Stimulated activated CD8-positive, alpha-beta memory T cell treated with anti-CD3 and anti-CD28 coated beads, Interleukin-2, amount 100 ng/mL, for 48 hours (primary cell): ENCODE measurements at places on chromosomes 4 and X.

DNA sequence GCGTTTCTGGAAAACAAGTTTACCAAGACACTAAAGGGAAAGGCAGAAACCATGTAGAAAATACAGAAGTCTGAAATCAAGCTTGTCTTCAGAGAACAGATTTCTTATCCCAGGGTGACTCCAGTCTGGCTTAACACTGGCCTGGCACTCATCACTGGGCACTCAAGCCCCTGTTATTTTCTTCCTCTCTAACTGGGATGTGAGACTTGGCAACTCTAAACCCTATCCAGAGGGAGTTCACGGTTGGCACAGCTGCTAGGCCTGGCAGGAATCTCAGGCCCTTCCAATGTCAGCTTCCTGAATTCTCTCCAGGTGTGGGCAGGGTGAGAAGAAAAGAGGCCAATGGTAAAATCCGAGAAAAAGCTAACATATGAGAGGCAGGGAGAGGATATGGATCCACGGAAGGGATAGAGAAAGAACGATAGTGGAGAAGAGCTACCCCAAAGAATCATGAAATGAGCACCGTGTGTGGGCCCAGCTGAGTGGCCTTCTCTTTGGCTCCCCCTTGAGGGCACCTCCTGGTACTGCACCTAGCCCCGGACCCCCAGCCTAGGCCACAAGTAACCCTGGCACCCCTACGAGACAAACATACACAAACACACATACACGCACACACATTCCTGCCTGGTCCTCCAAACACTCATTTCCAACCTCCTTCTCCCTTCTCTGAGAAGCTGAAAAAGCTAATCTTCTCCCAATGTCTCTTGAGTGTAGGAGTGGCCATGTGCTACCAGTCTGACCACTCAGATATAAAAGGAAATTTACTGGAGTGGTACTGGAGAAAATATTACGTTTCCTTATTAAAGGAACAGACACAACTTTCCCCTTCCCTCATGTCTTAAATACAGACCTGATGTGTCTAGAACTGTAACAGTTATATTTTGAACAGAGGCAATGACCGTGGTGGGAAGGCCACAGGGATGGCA lies 16.6 kb upstream of the PTCHD1 start:
- no peak for DNase-seq

GRCh38 chrX:16175329-16176061 lies 8.2 kb downstream of the MAGEB17 start:
- no peak for DNase-seq

DNA sequence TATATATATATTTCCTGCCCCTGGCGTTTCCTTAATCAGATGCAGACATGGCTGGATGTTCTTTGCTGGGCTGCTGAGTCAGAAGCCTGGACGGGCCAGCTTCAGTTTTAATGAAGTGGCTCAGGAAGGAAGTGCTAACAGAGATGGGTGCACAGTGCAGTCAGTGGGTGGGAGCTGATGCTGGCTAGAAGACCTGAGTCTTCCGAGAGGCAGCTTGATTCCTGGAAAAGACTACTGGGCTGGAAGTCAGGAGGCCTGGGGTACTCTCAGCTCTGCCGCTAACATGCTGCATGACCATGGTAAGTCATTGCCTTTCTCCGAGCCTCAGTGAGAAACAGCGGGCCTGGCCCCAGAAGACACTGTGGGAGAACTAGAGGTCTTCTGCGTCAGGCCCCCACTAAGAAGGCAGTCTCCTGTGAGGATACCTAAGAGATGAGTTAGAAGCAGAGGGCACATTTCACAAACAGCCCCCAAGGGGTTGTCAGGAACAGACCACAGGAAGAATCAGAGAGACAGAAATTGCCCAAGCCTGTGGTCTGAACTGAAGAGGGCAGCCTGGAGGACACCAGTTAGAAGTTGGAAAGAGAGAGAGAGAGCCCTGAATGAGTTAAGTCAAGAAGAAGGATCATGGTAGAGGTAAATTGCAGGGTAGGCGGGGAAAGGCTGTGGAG lies 8.3 kb upstream of the CD40LG start:
- no peak for DNase-seq

- no peak for DNase-seq
These were observed 263.5 kb downstream of the PABPC4L start for GRCh38 chr4:133938061-133938460.

DNA sequence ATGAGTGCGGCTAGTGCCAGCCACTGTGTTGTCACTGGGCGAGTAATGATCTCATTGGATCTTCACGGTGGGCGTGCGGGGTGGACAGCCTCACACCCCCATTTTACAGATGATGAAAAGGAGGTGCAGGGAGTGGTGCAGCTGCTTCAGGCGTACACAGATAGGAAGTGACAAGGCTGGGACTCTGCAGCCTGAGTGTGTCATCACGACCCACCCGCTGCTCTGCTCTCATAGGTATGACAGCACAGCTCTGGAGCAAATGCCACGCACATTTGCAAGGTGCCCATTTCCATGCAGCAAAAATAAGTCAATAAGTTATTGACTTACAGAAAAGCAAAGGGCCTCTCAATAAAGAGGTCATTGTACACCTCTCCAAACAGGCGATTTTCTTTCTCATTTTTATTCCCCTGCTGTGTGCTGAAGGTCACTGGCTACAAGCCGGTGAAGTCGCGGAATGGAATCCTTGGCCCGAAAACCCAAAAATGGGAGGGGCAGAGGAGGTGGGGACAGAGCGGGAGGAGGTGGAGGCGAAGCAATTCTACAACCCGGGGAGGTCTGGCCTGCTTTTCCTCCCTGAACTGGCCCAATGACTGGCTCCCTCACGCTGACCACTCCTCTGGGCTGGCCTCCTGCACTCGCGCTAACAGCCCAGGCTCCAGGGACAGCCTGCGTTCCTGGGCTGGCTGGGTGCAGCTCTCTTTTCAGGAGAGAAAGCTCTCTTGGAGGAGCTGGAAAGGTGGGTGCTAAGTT lies at the start of gene SOD3:
Gene SOD3 (plus strand): TSS at position 658 of the 750 bp plus-strand sequence. CDS start 3,949 bp downstream, outside the sequence.
- DNase-seq: no peak

GRCh38 chrX:8048466-8048865 lies 121.3 kb upstream of the PNPLA4 start:
- DNase-seq: no peak

DNA sequence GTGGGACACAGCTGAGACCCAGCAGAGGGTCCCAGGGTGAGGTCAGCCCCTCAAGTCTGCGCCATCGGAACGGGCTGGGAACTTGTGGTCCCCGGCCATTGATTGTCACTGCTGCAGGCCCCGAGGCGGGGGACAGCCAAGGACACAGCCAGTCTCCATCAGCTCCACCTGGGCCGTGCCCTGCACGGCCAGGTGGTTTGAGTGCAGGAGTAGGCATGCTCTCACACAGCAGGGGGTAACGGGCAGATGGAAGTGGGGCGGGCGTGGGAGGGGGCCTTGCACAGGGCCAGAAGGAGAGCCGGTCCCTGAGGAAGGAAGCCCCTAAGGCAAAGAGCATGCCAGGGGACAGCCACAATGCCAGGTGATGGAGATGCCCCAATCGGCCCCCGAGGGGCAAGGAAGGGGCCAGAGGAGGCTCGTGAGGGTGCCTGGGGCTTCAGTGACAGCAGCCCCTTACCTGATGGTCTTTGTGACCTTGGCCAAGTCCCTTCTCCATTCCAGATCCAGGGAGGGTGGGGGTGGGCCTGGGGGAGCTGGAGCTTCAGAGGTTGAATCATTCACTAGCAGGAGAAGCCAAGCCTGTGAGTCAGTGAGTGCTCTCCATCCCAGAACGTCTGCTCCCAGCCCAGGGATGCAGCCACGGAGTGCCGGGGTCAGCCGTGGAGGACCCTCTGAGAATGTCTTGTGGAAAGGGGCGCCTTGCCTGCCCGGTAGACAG lies 2.3 kb downstream of the ATP2B3 start:
- no peak for DNase-seq
